ENCODE measurements at places on chromosomes 13 and 19. TPM values are rescaled to one million over a fixed set of nuclear protein-coding genes. Genes with fewer than 3 reads are reported as not detected.

- peak; percentile 55 for DNase-seq
These were observed at the start of gene THSD1 for GRCh38 chr13:52405767-52406494. TSS of gene THSD1 (minus strand) at chr13:52406172. CDS start at chr13:52402600, 3,572 bp downstream.

DNA sequence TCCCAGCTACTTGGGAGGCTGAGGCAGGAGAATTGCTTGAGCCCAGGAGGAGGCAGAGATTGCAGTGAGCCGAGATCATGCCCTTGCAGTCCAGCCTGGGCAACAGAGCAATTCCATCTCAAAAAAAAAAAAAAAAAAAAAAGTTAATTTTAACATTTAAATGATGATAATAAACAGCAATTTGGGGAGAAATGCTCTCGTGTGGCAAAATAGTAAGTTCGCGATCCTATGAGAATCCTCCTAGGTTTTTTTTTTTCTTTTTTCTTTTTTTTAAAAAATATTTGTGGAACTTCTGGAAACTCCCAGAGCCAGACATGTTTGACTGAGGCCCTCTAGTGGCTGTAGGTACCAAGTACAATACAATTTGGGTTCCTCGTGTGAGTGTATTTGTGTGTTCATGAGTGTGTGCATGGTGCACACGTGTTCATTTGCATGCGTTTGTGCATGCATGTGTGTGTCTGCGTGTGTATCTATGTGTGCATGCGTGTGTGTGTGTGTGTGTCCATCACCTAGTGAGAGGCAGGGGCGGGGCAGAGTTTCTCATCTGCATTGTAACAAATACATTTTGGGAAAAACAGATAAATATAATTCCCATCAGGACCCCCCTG lies 31.2 kb downstream of the TMPRSS9 start:
- DNase-seq: peak; percentile 61

DNA sequence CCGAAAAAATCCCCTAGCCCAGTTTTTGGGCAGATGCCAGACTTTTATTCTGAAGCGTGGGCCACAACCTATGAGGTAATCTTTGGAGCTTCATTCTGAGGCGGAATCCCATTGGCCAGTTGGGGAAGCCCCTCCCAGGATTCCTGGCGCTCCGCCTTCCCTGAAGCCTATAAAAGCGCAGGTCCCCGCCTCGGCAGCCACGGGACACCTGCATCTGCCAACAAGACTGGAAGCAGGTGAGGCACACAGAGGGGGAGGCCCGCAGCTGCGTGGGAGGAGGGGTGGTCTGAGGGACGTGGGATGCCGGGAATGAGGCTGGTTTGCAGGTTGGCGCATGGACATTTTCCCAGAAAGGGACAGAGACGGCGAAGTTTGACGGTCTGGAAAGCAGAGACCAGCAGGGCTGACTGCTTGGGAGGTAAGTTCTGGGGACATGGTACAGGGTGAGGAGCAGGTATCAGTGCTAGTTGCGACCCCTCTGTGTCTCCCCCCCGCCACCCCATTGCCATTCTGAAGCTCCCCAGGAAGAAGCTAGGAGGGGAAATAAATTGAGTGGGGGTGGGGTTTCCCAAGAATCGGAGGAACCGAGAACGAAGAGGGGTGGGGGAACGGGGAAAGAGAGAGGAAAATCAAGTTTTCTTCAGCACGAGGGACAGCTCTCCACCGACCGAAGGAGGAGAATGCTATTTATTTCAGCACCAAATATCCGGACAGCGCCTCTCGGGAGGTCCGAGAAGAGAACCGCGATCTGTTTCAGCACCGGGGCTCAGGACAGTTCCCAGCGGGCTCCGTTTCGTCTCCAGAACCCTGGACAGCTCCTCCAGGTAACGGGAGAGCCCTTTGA lies 22.4 kb upstream of the FEM1A start:
- peak; percentile 82 for DNase-seq

DNA sequence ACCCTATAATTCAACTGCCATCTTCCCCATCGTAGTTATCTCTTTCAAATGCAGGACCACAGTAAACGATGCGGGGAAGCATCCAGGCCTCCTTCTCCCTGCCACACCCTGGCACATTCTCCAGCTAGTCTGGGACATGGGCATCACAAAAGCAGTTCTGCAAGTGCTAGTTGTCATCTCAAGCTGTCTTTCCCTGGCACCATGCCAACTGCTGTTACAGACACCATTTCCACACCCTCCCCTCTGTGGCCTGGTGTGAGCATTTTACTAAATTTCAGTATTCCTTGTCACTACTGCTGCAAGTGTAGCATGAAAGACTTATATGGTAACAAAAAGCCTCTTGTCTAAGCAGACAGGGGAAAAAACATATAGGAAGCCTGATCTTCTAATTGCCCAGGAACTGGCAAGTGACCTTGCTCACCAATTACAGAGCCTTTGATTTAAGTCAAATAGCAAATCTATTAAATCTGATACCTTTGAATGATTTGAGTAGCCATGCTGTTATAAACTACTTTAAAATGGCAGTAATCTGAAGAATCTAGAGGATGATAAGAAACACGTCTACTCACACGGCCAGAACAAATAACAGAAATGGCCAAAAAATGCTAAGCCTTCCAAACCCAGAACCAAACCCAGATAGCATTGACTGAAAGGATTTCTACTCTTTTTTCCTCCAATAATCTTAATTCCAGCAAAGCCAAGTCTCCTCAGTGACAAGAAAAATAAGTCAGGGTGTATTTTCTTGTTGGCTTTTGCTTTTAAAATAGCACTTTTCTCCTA lies 179.0 kb downstream of the NUFIP1 start:
- no peak for DNase-seq

The NLRP5 gene
- 0.24 TPM for total RNA-seq

GRCh38 chr13:50993934-50994333 lies 84.3 kb downstream of the RNASEH2B start:
- DNase-seq: no peak

The OR10H1 gene
- total RNA-seq: not detected

- DNase-seq: peak; percentile 18
These were observed 467 bp downstream of the LAMP1 start for GRCh38 chr13:113297370-113298042.

DNA sequence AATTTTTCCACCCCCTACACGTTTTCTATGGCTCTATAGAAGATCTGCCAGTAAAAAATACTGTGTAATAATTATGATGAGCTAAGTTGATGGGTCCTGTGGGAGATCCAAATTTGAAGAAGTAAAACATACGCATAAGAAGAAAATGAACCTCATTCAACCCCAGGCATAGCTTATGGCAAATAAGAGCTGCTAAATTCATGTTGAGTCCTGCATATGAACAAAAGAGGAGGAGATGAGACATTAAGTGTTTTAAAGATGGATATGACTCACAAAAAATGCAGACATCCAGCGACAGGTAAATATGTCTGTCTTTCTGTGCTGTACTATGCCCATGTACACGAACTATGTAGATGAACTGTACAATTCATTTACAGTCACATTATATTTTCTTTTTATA lies 101.9 kb downstream of the LIG4 start:
- no peak for DNase-seq

DNA sequence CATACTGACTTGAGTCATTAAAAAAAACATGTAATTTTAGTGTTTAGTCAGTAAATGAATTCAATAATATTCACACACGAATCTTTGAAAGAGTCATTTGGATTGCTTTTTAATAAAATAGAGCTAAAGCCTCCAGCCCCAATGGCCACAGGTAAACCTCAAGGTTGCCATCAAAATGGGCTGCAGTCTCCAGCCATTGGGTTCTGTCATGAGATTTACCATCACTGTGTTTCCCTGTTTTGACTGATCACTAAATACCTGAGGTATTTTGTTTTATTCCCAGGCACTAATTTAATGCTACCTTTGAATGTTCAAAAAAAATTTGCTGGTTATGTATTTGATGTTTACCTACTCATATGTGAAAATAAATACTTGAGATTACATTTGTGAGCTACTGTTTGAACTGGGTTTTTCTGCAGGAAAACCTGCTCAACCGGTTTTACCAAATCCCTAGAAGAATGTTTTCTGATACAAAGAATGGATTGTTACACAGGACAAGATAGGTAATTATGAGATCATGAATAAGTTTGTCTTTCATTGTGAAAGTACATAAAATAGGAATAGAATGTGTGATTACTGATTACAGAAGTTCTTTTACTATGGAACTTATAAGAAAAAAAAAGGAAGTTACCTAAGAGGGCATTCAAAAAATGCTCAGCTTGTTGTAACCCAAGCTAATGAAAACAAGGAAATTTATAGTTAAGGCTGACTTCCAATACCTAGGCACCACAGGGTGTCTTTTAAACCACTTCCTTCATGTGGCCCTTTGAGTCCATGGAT lies 391.3 kb downstream of the EFNB2 start:
- no peak for DNase-seq

DNA sequence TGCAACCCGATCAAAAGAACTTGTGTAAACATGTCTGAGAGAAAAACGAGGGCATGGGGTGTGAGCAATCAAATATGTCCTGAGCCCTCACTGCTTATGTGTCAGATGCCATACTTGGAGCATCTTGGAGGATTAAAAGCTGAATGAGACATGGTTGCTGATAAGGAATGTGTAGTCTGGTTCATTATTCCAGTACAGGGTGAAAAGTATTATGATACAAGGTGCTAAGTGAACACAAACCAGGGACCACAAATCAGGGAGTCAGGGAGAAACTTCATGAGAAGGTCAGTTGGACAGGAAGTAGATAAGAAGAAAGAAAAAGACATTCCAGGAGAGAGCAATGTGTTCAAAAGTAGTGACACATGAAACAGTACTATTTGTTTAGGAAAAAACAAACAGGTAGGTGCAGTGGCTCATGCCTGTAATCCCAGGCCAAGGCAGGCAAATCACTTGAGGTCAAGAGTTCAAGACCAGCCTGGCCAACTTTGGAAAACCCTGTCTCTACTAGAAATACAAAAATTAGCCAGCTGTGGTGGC lies 2.0 kb upstream of the RCBTB1 start:
- peak; percentile 13 for DNase-seq

- DNase-seq: no peak
These were observed 3.2 kb downstream of the PIAS4 start for GRCh38 chr19:4010808-4011110.

DNA sequence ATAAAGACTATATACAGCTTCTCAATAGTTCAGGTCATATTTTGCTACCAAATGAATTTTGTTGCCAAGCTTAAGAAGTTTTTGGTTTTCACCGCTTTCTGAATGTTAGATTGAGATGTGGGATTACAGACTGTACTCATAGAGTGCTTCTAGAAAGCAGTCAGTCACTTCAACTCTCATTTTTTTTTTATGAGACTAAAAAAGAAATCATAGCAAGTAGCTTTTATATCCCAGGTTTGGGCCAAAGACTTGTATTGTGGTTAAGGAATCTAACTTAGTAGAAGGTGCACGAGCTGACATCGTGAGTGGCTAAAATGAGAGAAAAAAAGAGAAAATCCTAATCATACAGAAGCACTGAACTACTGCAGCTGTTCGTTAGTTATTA lies 2.2 kb upstream of the USPL1 start:
- peak; percentile 5 for DNase-seq

DNA sequence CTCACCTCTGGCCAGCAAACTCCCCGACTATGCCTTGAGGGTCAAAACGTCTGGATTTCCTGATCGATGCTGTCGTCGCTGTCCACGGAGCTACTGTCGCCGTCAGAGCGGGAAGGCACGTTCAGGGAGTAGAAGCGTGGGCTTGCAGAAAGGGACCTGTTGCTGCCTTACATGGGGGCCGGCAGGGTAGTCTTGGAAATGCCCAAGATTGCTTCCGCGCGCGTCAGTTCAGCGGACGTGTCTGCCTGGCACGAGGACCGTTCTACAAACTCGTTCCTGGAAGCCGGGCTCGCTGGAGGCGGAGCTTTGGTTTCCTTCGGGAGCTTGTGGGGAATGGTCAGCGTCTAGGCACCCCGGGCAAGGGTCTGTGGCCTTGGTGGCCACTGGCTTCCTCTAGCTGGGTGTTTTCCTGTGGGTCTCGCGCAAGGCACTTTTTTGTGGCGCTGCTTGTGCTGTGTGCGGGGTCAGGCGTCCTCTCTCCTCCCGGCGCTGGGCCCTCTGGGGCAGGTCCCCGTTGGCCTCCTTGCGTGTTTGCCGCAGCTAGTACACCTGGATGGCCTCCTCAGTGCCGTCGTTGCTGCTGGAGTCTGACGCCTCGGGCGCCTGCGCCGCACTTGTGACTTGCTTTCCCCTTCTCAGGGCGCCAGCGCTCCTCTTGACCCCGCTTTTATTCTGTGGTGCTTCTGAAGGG lies 15.4 kb downstream of the RB1 start:
- no peak for DNase-seq

GRCh38 chr13:50128428-50128931 lies 113.2 kb downstream of the KCNRG start:
- DNase-seq: no peak

- peak; percentile 28 for DNase-seq
These were observed 148.0 kb downstream of the FOXO1 start for GRCh38 chr13:40518481-40518882.

The RPL28 gene
- total RNA-seq: 453 TPM

The PLIN4 gene
- total RNA-seq: 0.17 TPM

The IL27RA gene
- total RNA-seq: 14.0 TPM

GRCh38 chr19:40762754-40763470 lies 11.9 kb downstream of the SNRPA start:
- DNase-seq: no peak

GRCh38 chr13:52949044-52949443 lies 79.6 kb upstream of the OLFM4 start:
- DNase-seq: no peak

The CSNK1G2 gene
- 83.5 TPM for total RNA-seq

The ATP8A2 gene
- total RNA-seq: 1.1 TPM

GRCh38 chr19:43594710-43595604 lies 977 bp downstream of the IRGQ start:
- DNase-seq: peak; percentile 48

- DNase-seq: peak; percentile 9
These were observed 99.4 kb downstream of the WASF3 start for GRCh38 chr13:26656919-26657318.

DNA sequence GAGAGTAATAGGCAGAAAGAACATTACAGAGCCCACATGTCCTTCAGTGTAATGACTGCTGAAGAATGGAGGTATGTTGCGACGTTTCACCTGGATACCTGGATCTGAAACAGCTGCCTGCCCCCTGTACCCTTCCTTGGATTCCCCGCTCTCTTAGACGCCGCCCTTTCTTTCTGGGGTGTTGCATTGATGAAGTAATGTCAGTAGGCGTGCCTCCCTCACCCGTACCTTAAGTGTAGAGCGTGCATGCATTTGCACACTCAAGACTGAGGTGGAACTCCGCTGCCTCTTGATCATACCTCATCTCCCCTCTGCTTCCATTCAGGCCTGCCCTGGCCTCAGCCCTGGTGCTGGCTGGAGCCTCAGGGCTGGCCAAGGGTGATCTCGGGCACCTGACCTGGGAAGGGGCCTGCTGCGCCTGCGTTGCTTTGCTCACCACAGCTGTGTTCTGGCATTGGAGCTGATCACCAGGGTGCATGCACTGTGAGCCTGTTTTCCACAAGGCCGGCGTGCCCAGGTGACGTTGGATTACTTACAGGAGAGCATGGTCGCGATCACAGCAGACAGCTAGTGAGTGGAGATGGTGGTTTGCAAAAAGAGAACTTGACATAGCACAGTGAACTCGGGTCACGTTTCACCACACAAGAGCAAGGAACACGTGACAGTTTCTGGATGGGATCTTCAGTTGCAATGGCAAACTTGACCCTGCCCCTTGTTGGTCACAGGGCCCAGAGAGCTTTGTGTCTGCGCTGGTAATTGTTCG lies 99.0 kb downstream of the ARHGEF7 start:
- no peak for DNase-seq

The FKBP8 gene
- 286 TPM for total RNA-seq

The NR2C2AP gene
- 30.6 TPM for total RNA-seq

All from A172 (cell line).